ENCODE measurements at places on chromosomes 2 and 18.

DNA sequence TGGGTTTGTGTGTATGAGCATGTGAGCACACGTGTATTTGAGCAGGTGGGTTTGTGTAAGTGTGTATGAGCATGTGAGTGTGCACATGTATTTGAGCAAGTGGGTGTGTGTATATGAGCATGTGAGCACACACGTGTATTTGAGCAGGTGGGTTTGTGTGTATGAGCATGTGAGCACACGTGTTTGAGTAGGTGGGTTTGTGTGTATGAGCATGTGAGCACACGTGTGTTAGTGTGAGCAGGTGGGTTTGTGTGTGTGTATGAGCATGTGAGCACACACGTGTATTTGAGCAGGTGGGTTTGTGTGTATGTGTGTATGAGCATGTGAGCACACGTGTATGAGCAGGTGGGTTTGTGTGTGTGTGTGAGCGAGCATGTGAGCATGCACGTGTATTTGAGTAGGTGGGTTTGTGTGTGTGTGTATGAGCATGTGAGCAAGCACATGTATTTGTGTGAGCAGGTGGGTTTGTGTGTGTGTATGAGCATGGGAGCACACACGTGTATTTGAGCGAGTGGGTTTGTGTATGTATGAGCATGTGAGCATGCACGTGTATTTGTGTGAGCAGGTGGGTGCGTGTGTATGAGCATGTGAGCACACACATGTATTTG lies 169.7 kb downstream of the TWIST2 start:
- no peak for DNase-seq

DNA sequence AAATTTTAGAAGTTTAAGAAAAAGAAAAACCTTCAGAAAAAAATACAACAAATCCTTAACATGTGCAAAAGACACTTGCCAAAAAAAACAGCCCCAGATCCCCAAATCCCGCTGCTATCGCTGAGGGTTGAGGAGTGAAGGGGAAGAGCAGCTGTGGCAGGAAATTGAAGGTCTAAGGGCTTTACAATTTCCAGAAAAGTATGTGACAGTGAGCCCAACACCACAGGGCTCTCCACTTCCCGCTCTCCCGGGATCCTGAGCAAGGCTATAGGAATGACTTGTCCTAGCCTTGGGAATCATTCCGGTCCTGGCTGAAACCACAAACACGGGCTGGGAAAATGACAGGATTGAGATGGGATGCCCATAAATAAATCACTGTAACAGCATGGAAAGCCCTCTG lies 191.4 kb downstream of the TMEM163 start:
- DNase-seq = no peak

DNA sequence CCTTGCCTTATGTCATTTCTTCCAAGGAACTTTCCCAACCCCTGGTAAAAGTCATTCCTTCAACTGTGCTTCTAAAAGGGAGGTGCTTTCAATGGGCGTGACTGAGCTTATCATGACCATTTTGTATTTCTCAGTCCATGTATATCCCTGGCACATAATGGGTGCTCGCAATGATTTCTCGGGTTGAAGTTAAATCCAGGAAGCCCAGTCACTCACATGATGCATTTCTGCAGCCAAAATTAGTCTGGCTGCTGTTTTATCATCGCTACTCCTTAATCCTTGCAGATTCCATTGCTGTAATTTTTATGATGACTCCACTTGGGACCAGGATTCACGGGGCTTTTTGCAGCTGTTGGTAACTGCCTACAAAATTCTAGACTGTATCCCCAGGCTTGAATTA lies 25.9 kb upstream of the RFX8 start:
- no peak for DNase-seq

- DNase-seq = no peak
Measured at GRCh38 chr2:174007010-174007409, 41.8 kb upstream of the SP3 start.

- no peak for DNase-seq
Measured at GRCh38 chr18:54702686-54703085, 111.6 kb downstream of the DYNAP start.

DNA sequence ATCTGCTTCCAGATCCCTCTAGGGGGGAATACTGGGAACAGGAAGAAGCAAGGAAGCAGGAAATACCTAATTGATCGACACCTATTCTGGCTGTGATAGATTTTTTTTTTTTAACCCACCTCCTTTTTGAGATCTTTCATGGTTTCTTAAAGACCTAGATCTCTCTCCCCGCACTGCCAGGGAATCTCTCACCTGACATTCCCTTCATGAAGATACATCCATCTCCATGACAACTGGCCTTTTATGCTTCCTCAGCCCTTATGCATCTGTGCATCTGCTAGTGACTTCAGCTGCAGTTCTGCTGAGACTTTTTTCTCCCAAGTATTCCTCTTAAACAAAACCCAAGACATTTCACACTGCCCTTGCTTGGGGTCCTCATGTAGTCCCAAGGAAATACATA lies 21.1 kb upstream of the CPO start:
- DNase-seq = no peak

GRCh38 chr18:63339920-63340484 lies 20.4 kb upstream of the BCL2 start:
- DNase-seq = peak; percentile 33

GRCh38 chr2:171587567-171587966 lies 65.3 kb downstream of the CYBRD1 start:
- DNase-seq = no peak

GRCh38 chr2:98551316-98551715 lies 57.0 kb downstream of the COA5 start:
- DNase-seq = peak; percentile 83

DNA sequence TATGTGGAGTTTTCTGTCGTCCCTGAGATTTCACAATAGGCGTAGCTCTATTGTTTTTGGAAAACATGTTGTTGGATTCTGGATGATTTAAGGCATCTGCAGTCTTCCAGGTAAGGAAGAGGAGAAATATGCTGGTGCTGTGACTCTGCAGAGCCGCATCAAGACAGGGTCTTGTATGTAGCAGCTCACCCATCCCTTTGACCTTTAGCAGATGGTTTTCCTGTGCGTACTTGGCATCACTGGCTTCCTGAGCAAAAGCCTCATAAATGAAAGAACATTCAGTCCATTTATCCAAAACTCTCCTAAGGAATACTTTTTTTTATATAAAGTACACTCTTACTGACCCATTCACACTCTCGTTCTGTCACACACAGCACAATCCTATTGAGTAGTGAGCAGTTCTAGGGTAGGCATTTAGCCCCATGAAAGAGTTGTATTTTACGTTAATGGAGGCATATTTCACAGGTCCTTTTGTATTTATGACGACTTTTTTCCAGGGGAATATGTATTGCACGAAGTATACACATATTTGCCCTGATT lies 443.9 kb downstream of the STK39 start:
- DNase-seq = no peak

- DNase-seq = no peak
Measured at GRCh38 chr2:146579147-146579930, 1265.5 kb upstream of the ACVR2A start.

DNA sequence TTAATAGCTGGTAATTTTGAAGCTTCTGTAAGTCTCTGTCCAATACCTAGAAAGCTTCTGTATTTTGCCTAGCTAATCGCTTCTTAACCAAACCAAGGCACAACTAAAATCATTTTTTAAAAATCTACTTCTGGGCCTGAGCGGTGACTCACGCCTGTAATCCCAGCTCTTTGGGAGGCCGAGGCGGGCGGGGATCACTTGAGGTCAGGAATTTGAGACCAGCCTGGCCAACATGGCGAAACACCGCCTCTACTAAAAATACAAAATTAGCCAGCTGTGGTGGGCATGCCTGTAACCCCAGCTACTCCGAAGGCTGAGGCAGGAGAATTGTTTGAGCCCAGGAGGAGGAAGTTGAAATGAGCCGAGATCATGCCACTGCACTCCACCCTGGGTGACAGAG lies 148.6 kb upstream of the FIGN start:
- DNase-seq = no peak

DNA sequence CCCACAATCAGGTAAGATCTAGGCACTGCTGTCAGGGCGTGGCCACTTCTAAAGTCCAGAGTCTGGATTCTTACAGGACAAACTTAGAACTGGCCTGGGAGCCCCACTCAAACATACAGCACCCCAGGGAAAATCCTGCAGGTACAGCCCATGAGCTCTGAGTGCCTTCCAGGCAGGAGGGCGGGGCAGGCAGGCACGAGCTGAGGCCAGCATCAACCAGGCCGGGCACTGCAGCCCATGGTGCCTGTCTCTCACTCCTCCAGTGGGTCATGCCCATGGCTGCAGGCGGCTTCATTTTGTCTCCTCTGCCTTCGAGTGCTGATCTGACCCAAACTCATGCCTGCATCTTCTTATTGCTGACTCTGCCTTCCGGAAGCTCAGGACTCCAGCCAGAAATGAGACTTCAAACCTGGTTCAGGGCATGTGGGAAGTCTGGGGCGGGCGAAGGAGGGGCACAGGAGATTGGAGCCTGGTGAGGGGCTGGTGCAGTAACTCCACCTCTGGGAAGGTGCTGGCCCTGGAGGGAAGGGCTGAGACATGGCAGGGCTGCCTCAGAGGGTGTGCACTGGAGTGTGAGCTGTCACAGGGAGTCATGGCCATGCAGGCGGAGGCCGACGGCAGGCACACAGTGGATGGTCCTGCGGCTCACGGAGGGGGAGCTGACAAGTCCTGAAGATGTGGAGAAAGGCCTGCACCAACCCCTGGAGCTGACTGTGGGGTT lies 40.5 kb downstream of the HS6ST1 start:
- no peak for DNase-seq

GRCh38 chr2:222989431-222989830 lies 62.6 kb upstream of the KCNE4 start:
- no peak for DNase-seq

DNA sequence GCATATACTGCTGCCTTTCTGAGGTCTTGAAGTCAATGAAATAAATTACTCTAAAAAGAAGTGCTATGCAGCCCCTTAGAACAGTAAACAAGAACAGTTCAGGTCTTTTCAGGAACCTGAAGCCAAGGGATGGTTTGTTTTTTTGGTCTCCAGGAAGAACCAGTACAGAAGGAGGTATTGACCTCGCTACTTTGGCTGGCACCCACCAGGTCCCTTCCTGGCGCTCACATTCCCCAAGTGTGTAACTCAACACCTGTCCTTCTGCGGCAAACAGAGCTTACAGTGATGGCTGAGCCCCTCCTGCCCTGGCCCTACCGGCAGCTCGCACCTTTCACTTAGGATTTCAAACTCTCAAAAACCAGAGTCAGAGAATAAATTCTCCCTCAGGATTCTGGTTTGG lies 51.9 kb downstream of the SETBP1 start:
- DNase-seq = no peak

- no peak for DNase-seq
Measured at GRCh38 chr2:60538101-60538500, 15.4 kb downstream of the BCL11A start.

DNA sequence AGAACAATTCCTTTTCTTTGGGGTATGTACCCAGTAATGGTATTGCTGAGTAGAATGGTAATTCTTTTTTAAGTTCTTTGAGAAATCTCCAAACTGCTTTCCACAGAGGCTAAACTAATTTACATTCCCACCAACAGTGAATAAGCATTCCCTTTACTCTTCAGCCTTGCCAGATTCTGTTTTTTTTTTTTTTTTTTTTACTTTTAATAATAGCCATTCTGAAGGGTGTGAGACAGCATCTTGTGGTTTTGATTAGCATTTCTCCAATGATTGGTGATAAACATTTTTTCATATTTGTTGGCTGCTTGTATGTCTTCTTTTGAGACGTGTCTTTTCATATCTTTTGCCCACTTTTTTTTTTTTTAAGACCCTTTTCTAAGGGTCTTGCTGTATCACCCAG lies 137.4 kb downstream of the RTN4 start:
- DNase-seq = no peak

DNA sequence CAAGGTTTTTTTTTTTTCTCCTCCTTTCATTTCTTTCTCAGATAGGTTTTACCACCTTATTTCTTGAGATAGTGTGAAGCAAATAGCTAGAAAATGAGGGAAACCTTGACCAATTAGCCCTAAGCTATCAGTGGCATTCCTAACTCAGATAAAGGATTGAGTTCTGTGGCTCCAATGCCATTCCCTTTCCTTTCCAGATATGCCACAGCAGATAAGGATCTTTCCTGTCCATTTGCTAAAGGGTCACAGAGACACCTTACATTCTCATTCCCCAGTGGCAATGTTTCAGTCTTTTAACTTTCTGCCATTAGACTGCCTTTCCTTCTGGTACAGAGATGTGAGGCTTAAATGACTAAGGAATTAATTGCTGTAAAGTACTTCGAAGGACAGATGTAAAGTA lies 81.7 kb downstream of the MGAT5 start:
- DNase-seq = no peak

GRCh38 chr2:184041077-184041476 lies 557.3 kb upstream of the ZNF804A start:
- DNase-seq = no peak

- DNase-seq = no peak
Measured at GRCh38 chr2:211085056-211085680, 528.8 kb downstream of the CPS1 start.

DNA sequence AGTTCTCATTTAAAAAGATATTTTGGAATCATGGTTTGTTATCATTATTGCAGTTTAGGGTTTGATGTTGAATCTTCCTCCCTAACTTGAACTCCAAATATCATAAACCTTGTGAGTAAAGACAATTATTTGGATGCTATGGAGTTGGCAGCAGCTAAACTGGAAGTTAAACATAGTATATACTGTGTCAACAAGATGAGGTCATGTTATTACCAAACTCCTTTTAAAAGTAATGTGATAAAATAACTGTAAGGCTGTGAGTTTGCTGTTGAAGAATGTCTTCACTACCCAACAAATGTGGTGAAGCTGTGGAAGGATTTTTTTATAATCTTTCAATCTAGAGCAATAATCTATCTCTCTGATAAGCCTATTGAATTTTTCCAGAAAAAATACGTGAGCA lies 16.0 kb downstream of the DNAH6 start:
- no peak for DNase-seq

- no peak for DNase-seq
Measured at GRCh38 chr2:28838971-28839370, 28.3 kb downstream of the SPDYA start.

GRCh38 chr2:96856776-96857666 lies 795 bp downstream of the ANKRD39 start:
- DNase-seq = no peak

Data from stimulated activated naive CD8-positive, alpha-beta T cell treated with anti-CD3 and anti-CD28 coated beads, Interleukin-15, amount 100 ng/mL, for 72 hours (primary cell).